Right ventricle myocardium inferior (tissue), 1 donor: ENCODE measurements at places on chromosomes 3 and 15. TPM values are rescaled to one million over a fixed set of nuclear protein-coding genes. Genes with fewer than 3 reads are reported as not detected.

Gene ZNF660
- total RNA-seq: 0.49 TPM

Gene C3orf49
- total RNA-seq: not detected

DNA sequence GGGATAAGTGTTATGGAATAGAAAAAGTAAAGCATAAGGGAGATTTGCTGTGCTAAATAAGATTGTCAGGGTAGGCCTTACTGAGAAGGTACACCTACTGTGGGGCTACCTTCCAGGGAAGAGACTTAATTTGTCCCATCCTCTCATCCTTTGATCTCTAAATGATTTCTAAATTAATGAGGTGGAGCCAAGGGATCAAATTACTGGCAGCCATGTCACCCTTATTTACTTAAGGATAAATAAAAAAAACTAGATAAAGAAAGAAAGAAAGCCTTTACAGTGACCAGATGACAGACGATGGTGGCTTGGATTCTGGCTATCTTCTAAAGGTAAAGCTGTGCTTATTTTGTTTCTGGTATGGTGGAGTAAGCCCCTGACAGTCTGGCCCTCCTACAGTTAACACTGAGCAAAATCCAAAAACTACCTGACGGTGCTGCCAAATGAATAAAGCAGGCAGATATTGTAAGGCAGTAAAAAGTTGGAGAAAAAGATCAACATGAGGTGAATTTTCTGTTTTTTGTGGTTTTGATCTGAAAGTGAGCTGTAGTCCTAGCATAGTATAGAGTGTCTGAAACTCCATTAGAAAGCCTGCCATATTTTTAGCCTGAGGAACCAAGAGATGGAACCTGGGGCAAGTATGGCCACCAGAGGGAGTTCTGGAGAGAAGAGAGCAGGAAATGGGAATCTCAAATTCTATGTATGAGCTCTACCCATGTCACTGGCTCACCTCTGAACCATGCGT, 285.1 kb upstream of the MANF start:
- DNase-seq: no peak

Gene ATP2B2
- 0.14 TPM for total RNA-seq

GRCh38 chr3:75906555-75907112, 121.3 kb upstream of the ZNF717 start:
- DNase-seq: peak; percentile 42

Gene ARRDC4
- 15.9 TPM for total RNA-seq

DNA sequence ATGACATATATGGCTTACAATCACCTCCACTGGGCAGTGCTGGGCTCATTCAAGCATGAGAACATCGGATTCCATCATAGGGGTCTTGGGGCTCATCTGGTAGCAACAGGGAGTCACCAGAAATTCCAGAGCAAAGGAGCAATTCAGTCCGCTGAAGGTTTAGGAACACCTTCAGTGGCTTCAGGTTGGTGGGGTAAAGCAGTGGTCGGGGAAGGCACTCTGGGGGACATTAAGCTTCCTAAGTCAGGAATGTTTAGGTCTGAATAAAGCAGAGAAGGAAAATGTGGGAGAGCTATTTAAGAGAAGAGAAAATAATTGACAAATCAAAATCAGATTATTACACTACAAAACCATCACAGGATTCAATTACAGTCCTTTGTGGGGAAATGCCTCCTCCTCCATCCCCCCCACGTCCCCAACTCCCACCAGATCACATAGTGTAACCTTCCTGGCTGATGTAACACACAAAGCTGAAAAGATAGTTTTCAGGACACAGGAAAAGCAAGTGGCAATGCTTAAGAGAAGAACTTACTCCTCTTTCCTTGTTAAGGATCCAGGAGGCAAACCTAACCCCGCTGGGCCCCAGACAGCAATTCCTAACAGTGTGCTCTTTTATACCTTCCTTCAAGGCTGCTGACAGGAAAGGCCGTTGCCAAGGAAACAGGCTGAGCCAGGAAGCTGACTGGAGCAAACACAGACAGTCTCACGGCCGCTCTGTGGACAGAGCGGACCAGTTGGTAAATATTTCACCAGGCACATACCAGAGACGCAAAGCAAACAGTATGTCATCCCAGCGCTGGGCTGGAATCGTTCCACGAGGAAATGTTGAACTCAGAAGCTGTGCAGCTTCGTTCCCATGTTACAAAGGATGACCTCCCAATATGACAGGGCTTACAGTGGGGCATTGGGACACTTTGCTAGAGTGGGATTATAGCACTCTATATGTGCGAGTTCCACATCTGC, 57.5 kb upstream of the LMCD1 start:
- DNase-seq: peak; percentile 84

Gene TRA2B
- 44.2 TPM for total RNA-seq

Gene CFAP92
- total RNA-seq: 0.49 TPM
